Smooth muscle cell of the pulmonary artery (primary cell): ENCODE measurements at places on chromosomes 13 and 19. TPM values are rescaled to one million over a fixed set of nuclear protein-coding genes. Genes with fewer than 3 reads are reported as not detected.

The ZNF534 gene
- 0.07 and 0.23 TPM in 2 replicates for total RNA-seq

The CBLC gene
- 0.07 TPM in 1 of 2 replicates, not detected in the other for total RNA-seq

The ZNF548 gene
- total RNA-seq = 18.8 and 21.2 TPM in 2 replicates

The RELB gene
- 6.1 and 16.4 TPM in 2 replicates for total RNA-seq

The PSPN gene
- 1.5 and 1.9 TPM in 2 replicates for total RNA-seq

The IGFLR1 gene
- total RNA-seq = 0.73 and 0.85 TPM in 2 replicates

The RFPL4AL1 gene
- total RNA-seq = not detected in 2 replicates

The DCAF15 gene
- 7.0 and 10.0 TPM in 2 replicates for total RNA-seq

The CEBPG gene
- 21.0 and 30.6 TPM in 2 replicates for total RNA-seq

The COL5A3 gene
- total RNA-seq = 8.6 and 138 TPM in 2 replicates

The SWSAP1 gene
- total RNA-seq = 0.50 and 0.65 TPM in 2 replicates

The TTC9B gene
- not detected in 2 replicates for total RNA-seq

The FAM83E gene
- total RNA-seq = 0.23 and 0.52 TPM in 2 replicates

The OLFM4 gene
- 0.20 TPM in 1 of 2 replicates, not detected in the other for total RNA-seq

The TMC4 gene
- total RNA-seq = 0.20 TPM in 1 of 2 replicates, not detected in the other

The SYT3 gene
- 0.20 TPM in 2 replicates for total RNA-seq

The DAND5 gene
- 0.07 and 0.13 TPM in 2 replicates for total RNA-seq

The NKPD1 gene
- total RNA-seq = 0.07 and 0.26 TPM in 2 replicates

The IGFL2 gene
- total RNA-seq = 0.13 TPM in 1 of 2 replicates, not detected in the other

The PABPC3 gene
- 0.10 and 0.13 TPM in 2 replicates for total RNA-seq

The LIM2 gene
- total RNA-seq = not detected in 2 replicates

The TEKTIP1 gene
- 0.20 TPM in 1 of 2 replicates, not detected in the other for total RNA-seq

The TUBB4A gene
- total RNA-seq = not detected in 2 replicates

The WASF3 gene
- total RNA-seq = 17.1 and 17.8 TPM in 2 replicates

The SIGLECL1 gene
- total RNA-seq = not detected in 2 replicates
